ENCODE measurements at places on chromosomes 13 and 19. TPM values are rescaled to one million over a fixed set of nuclear protein-coding genes. Genes with fewer than 3 reads are reported as not detected.

GRCh38 chr19:46611776-46612175 is 10.6 kb downstream of the CALM3 start:
- DNase-seq = no peak

Gene MISP
- total RNA-seq = not detected

DNA sequence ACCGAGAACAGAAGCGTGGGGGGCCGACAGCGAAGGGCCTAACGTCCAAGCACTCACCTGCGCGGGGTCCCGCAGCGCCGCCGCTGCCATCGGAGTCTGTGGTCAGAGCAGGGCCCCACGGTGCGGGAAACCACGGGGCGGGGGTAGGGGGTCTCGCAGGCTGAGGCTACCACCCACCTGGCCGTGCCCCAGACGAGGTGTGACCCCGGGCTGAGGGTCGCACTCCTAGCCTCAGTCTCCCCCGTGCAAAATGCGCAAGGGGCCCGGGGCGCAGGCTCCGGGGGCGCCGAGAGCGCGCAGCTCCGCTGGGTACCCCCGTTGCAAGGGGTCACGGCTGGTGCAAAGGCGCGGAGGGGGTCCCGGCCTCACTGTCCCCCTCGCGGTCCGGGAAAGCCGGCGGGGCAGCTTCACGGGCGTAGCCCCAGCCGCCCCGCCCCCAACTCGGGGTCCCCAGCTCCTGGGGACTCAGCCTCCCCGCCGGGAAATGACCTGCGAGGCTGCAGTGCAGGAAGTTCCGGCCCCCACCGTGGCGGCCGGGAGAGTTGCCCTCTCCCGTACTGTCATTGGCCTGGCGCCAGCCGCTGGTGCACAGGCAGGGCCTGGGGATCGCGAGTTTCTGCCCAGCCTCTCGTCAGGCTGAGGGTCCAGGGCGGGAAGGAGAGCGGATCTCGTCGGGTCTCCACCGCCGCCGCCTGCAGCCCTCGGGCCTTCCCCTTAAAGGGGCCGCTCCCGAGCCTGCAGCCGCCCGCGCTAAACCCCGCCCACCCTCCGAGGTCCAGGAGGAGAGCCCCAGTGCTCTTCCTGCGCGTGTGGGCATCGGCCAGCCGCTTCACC is at the start of gene ZNF792:
Gene ZNF792 (minus strand): TSS at position 657 of the 834 bp plus-strand sequence. CDS start 567 bp downstream, at position 90.
- peak; percentile 51 for DNase-seq

DNA sequence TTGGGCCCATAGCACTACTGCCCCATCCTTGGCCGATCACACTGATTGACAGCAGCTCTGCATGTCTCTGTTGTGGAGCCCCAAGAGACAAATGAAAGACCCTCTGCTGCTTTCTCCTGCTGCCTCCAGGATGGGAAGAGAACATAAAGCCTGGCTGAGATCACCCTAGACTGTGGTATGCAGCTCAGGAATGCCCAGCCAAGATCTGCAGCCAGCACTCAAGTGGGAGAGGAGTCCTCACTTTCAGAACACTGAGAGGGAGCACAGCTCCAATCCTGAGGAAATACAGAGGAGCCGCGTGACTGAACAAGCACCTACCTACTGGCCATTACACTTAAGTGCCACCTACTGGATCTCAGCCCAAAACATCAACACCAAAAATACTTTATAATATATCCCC is 203.0 kb downstream of the POSTN start:
- DNase-seq = no peak

Gene GZMM
- total RNA-seq = not detected

- DNase-seq = no peak
Measured at GRCh38 chr19:40502647-40503319, 36.0 kb downstream of the SPTBN4 start.
